ENCODE measurements at places on chromosomes 6 and 20.

GRCh38 chr6:159943968-159944598 lies 24.8 kb upstream of the IGF2R start:
- H3K36me3 ChIP-seq: peaks cover 7% of the 10 kb centered on the region
- H3K27ac ChIP-seq: no peak overlapping the region
- H3K27me3 ChIP-seq: peaks cover 13% of the 10 kb centered on the region
- no peak overlapping the region for H3K4me3 ChIP-seq
- DNase-seq: no peak

- DNase-seq: no peak
- no peaks in the 10 kb centered on the region for H3K27me3 ChIP-seq
- peaks cover 37% of the 10 kb centered on the region for H3K36me3 ChIP-seq
- H3K27ac ChIP-seq: no peak overlapping the region
Measured at GRCh38 chr20:18191306-18191705, 53.6 kb downstream of the KAT14 start.

GRCh38 chr6:21666201-21666691 lies 72.7 kb downstream of the SOX4 start:
- no peak overlapping the region for H3K27ac ChIP-seq
- peaks cover 28% of the 10 kb centered on the region for H3K4me1 ChIP-seq
- DNase-seq: no peak
- H3K4me3 ChIP-seq: peak overlapping the region; percentile 85

- peaks cover 12% of the 10 kb centered on the region for H3K36me3 ChIP-seq
- DNase-seq: no peak
- peaks cover 4% of the 10 kb centered on the region for H3K27me3 ChIP-seq
- H3K27ac ChIP-seq: peak overlapping the region; percentile 92
Measured at GRCh38 chr20:34709831-34710567, 5.9 kb downstream of the TP53INP2 start.

DNA sequence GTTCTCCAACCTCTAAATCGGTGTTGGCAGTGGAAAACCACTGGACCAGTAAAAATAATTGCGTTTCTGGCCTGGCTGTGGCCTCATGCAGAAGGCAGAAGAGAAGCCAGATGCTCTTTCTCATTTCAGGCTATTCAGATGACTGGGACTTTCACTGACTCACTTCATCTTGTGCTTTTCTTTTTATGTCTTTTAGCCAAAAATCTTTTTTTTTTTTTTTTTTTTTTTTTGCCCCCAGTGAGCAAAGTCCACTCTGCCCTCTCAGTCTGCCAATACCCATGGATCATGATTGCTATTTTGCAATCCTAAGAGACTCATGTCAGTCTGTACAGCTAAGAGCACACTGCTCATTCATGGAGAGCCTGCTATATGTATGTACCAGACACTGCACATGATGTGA lies 962.5 kb downstream of the KIF16B start:
- no peak overlapping the region for H3K27ac ChIP-seq
- no peaks in the 10 kb centered on the region for H3K36me3 ChIP-seq
- H3K4me3 ChIP-seq: no peak overlapping the region
- no peaks in the 10 kb centered on the region for H3K4me1 ChIP-seq
- DNase-seq: no peak

DNA sequence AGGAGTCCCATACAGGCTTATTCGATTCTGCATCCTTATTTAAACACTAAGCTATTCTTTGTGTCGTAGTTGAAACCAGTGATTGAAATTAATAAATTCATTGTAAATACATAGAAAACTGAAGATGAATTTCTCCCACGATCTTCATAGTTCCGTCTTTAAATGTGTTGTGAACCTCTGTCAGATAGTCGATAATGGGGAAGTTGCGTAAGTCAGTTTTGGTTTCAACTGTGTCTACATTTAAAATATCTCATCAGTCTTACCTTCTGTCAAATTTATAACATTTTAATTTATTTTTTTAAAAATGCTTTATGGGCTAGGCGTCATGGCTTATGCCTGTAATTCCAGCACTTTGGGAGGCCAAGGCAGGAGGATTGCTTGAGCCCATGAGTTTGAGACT lies 12.7 kb downstream of the STX11 start:
- peaks cover 29% of the 10 kb centered on the region for H3K36me3 ChIP-seq
- no peaks in the 10 kb centered on the region for H3K27me3 ChIP-seq
- peaks cover 10% of the 10 kb centered on the region for H3K4me1 ChIP-seq
- H3K27ac ChIP-seq: no peak overlapping the region
- DNase-seq: no peak
- H3K4me3 ChIP-seq: no peak overlapping the region

All from stimulated activated naive B cell treated with anti-CD40 and anti-IgM and Interleukin-4, amounts not matched to agents 10 μg/mL and 1 μg/mL and 100 μg/mL, for 72 hours (primary cell).